NCI-H1436 treated with DMSO at 0.1 percent for 48 hours (cell line): ENCODE measurements at places on chromosomes 12 and 14.

- no peak for DNase-seq
Observed at GRCh38 chr12:49543914-49544815, 5.3 kb downstream of the KCNH3 start.

GRCh38 chr12:75587340-75588106 lies 76.1 kb upstream of the KRR1 start:
- DNase-seq, result no peak

DNA sequence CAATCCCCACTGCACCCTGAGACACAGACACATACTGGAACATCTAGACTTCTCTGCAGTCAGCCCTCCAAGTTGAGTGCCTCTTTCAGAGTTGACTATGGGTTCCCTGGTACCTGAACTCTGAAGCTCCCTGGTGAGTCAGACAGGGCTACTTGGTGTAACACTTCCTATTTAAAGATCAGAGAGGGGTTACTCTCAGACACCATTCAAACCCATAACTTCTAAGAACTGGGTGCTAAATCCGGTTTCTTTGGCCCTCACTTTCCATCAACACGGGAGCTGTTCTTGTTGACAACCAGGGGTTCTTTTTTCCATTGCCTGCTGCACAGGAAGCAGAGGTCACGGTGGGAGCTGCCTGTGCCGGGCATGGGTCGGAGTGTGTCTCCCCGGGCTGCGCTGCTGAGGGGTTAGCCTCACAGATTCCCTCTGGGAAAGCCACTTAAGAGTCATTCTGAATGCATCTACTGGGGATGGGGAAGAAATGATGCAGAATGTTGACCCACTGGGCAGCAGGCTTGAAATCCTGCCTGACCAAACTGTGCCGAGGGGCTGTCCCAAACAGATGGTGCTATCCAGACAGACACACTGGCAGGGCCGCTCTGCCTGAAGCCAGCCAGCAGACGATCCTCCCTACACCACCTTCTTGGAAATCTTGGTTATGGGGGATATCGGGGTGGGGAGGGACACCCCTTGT lies 74.1 kb downstream of the PITPNM2 start:
- no peak for DNase-seq

DNA sequence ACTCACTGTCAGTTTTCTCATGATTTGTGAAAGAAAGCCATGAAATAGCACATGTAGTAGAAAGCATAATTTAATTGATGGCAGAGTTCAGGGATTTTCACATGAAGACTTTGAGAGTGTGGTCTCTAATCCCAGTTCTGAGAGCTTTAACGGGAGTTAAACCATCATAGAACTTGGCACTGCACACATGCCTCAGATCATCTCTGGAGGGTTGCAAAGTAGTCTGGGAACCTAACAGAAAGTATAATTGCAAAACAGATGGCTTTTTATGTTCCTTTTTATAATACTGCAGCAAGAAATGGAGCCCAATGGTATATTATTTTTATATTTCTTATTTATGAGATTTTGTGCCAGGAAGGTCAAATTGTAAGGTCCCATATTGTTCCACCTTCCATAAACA lies 77.9 kb downstream of the BHLHE41 start:
- no peak for DNase-seq

GRCh38 chr14:106442857-106443256 lies 916.5 kb downstream of the TMEM121 start:
- DNase-seq, result no peak

GRCh38 chr14:103624860-103625259 lies 4.2 kb upstream of the KLC1 start:
- no peak for DNase-seq

DNA sequence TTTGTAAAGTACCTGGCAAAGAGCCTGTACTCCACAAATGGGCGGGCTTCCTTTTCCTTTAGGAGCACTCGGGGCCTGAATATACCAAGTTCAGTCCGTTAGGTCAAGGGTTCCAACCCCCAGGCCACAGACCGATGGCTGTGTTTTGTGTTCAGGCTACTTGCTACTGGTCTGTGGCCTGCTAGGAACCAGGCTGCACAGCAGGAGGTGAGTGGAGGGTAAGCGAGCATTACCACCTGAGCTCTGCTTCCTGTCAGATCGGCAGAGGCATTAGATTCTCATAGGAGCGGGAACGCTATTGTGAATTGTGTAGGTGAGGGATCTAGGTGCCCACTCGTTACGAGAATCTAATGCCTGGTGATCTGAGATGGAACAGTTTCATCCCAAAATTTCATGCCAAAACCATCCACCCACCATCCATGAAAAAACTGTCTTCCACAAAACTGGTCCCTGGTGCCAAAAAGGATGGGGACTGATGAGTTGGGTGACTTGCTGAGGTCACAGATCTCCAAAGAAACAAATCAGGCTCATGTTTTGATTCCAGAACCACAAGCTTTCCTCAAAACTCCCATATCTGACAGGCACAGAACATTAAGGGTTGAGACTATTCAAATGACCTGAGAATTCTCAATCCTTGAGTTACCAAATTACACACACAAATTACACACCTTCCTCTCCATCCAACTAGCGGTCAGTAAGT lies 4.2 kb downstream of the CSRP2 start:
- DNase-seq, result no peak

DNA sequence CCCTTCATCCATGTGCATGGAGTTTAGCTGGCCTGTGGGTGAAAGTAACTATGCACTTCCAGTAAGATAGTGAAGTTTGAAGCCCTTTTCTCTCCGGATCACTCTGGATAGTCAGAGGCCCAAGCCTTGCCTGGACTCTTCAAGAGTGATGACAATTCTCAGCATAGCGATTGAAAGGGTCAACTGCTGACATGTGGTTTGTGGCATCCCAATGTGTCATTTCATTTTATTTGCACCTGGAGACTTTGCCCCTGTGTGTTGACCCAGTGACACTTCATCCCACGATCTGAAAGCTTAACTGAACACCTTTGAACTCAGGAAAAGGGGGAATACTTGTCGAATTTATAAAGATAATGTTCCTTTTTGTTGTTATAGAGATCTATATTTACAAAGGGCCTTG lies 711.9 kb upstream of the TMEM132C start:
- DNase-seq, result no peak

- DNase-seq, result no peak
Observed at GRCh38 chr14:56798447-56799342, 11.6 kb downstream of the OTX2 start.

DNA sequence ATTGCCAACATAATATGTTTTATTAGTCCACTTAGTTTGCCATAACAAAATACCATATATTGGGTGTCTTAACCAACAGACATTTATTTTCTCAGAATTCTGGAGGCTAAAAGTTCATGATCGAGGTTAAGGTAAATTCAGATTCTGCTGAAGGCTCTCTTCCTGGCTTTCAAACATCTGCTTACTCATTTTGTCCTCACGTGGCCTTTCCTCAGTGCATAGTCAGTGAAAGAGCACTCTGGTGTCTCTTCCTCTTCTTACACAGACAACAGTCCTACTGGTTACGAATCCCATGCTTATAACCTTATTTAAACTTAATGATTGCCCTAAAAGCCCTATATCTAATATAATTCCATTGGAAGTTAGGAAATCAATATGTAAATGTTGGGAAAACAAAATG lies 479.7 kb downstream of the FSCB start:
- no peak for DNase-seq

GRCh38 chr12:32586390-32586789 lies 92.7 kb upstream of the DNM1L start:
- no peak for DNase-seq

DNA sequence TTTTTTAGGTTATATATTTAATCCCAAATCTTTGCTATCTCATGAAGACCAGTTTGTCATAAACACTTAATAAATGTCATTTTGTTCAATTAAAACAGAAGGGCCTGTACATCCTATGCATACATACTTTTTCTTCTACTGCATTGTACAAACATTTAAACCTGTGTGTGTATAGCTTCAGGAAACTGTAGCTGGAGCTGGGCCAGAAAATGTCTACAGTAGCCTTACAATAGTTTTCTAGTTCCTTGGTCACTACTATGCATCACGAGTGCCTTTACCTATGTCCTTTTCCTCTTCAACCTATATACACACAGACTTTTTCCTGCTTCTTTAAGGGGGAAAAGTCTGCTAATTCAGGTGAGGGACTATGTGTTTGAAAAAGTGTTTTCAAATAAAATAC lies 302.8 kb downstream of the PAWR start:
- no peak for DNase-seq

DNA sequence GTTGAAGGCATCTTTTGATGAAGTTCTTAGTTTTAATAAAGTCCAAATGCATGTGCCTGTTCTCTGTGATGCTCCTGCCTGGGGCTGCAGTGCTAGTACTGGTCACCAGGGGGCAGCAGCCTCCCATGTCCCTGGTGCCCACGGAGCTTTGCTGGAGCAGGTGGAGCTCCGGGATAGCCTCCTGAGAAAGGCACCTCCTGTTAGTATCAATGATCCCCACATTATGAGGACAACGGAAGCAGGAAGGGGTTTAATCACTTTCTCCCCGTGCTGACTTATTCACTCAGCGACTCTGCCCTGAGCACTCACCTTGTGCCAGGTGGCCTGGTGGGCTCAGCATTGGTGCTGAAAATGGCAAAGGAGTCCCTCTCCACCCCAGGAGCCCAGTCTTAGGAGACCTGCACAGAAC lies 123.0 kb upstream of the PZP start:
- no peak for DNase-seq

DNA sequence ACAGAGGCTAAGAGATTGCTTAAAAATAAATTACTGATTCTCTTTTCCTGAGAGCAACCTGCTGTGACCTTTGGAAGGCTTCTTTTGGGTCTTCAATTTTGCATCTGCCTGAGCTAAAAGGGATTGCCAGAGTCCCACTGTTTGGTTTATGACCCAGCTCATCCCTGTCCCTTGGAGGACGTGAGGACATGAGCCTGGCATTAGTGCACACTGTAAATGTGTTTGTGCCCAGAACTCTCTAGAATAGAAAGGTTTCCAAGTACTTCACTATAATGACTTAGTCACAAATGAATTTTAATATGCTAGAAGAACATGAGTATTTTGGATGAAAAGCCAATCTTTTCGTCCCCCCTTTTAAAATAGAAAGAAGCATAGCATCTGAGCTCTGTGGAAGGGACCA lies 47.1 kb upstream of the CDKN3 start:
- no peak for DNase-seq

GRCh38 chr14:33814010-33814409 lies 136.9 kb downstream of the EGLN3 start:
- no peak for DNase-seq
